ENCODE measurements at places on chromosomes 7 and 10.

DNA sequence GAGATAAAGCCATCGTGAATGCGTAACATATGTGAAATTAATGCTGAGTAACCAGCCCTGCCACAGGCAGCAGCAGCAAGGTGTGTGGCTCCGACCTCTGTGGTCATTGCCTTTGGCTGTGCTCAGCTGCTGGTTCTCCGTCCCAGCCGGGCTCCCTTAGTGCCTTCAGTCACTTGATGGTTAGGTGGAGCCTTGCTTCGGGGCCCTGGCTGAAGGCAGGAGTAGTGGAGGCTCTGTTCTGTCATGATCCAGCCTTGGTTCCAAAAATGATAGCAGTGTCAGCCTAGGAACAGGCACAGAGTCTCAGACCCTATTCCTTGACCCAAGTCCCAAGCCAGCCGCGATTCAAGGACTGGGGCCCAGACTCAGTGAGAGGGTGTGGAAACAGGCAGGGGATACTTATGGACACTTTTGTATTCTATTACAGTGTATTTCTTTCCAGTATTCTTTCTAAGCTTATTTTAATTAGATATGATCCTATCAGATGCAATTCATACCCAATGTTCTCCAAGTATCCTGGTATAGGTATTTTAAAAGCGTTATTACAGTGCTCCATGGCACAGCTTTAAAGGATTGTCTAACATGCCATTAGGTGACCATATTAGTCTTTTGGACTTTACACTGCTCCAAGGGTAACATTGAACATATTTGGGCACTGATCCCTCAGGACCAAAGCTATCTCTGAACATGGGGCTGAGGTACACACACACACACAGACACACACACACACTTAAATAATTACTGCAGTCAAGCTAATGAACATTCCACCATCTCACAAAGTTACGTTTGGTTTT lies 9.0 kb downstream of the SCART1 start:
- no peak for DNase-seq

DNA sequence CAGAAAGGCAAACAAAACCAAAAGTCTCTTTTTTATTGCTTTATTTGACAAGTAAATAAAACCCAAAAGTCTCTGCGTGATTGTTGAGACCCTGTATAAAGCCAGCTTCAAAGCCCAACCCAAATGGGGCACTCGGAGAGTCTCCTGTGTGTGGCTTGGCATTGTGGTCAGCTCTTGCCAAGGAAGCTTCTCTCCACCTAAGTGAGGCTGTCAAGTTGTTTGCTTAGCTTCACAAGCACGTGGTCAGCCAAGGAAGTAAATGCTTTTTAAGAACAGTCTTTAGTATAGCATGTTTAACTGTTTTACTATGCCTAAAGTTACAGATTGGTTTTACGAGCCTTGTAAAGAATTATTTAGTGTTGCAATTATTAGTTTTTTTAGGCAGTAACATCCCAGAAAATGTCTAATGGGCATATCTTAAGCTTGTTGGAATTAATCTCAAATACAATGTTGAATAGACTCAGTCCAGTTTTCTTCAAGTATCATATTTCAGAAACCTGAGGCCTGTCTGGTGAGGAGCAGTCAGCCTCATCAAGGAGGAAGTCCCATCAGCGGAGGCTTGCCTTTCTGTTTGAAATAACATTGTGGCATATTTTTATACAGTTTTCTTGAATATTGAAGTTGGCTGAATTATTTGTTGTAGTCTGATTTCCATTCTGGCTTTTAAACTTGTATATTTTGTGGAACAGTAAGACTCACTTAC lies 144.3 kb downstream of the ANKRD30A start:
- DNase-seq: no peak

- DNase-seq: no peak
These were observed 41.1 kb downstream of the RASGEF1A start for GRCh38 chr10:43225787-43226153.

GRCh38 chr10:35011771-35012191 lies 78.4 kb downstream of the CUL2 start:
- DNase-seq: no peak

- no peak for DNase-seq
These were observed 85.3 kb downstream of the CUL1 start for GRCh38 chr7:148783801-148784527.

- DNase-seq: no peak
These were observed 83.0 kb upstream of the SEC61G start for GRCh38 chr7:54841772-54842697.

GRCh38 chr10:64040781-64041180 lies 519.6 kb downstream of the REEP3 start:
- no peak for DNase-seq

GRCh38 chr10:127176649-127177048 lies 19.7 kb downstream of the INSYN2A start:
- no peak for DNase-seq

DNA sequence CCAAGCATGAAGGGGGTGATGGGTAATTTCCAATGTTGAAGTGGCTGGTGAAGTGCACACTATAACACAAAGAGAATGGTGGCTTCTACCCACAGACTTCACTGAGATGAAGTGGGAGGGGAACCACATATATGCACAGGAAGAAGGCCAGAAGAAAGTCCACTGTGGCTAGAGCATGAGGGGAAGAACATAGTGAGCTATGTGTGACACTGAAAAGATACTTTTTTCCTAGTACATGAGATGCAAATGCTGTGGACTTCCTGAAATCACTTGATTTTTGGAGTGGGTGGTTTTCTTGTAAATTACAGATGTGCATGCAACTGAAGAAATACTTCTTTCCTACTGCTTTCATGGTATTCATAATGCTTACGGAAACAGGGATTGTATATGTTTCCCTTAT lies 115.6 kb upstream of the PHYHIPL start:
- peak; percentile 17 for DNase-seq

DNA sequence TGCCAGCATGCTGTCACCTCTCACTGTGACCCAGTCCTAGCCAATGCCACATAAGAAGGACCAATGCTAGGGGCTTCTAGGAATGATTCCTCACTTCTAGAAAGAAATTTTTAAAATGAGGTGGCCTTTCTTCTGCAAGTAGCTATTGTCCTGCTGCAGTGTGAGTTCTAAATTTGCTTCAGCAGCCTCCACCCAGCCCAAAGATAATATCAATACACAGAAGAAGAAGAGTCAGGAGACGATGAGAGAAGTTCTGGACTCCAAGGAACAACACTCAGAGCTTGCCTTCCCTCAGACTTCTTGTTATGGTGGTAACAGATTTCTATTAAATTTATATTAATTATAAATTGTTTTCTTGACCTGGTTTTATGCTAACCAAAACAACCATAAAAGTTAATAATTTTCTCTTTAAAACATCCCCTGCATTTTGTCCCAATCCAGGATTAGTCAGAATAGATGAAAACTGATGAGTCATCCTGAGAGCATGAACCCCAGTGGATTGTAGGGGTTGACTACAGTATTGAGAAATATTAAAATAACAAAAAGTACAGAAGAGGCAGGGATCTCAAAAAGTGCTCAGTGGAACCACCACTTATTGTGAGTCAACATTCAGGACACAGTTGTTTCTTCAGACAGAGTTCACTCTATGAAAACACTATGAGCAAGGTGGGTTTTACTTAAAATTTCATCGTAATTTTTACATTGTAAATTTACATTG lies 29.6 kb upstream of the AKR1C2 start:
- no peak for DNase-seq

DNA sequence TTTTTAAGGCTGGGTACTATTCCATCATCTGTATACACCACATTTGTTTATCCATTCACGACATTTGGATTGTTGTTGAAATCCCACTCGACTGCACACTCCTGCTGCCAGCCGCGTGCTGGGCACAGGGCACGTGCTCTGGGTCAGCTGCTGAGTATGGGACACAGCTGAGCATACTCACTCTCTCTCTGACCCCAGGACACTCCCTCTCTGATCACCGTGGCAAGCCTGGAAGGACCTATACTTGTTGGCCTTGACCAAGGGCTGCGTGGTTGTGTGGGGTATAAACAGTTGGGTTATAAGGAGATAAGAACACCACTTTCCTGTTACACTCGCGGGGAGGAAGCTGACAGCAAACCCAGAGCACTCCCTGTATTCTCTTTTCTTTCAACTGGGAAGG lies 153.0 kb upstream of the RHEB start:
- DNase-seq: no peak

- no peak for DNase-seq
These were observed 19.1 kb upstream of the DNAAF5 start for GRCh38 chr7:707296-708000.

GRCh38 chr10:24723386-24723787 lies 300 bp downstream of the ARHGAP21 start:
- DNase-seq: peak; percentile 61

DNA sequence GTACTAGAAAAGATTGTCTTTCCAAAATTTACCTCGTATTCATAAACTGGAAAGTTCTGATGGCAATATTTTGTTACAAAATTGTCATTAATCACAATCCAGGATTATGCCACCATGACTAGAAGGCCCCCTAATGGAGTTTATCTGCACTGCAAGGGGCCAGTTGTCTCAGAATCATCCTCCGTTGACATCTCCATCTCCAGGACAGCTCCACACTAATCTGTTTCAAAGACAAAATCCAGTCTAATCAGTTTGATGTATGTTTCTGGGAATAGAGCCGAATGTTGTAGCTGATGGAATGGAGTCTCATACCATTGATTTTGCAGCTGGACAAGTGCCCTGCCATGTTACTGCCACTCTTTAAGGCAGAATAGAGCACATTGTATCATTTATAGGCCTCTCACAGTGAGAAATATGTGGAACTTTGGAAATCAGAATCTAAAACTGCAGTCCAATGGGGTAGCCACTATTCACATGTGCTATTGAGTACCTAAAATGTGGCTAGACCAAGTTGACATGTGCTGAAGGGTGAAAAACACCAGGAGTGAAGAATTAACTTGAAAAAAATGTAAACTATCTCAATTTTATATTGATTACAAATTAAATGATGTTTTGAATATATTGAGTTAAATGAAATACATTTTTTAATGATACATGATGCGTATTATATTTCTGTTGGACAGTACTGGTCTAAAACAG lies 38.3 kb upstream of the TOMM7 start:
- no peak for DNase-seq

DNA sequence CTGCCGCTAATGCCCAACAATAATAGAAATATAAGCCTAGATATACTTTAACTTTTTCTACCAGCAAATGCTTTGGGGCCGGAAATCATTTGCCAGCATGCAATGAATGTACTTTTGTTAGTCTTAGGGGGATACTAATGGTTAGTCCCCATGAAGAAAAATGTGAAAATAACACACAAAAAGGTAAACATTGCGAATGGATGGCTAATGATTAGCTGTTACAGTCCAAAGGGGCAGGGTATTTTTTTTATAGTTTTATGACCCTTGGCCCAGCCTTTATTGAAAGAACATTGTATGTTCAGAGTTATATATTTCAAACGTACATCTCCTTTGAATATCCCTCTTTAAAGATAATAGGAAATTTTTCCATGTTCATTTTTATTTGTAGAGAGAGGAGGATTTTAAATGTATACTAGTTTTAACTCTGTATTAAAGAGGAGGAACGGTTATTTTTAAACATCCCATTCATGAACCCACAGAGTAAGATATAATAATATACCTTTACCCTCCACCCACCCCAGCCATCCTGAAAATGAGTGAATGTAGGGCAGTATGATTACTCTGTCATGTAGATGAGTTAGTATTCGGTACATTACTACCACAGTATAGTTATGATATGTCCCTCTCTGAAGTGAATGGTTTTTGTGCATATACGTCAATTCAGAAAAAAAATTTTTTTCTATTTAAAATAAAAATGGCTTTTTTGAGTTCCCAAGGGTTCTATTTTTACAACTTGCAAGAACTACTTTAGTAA lies 63.6 kb downstream of the ARID5B start:
- no peak for DNase-seq

- no peak for DNase-seq
These were observed 177.3 kb upstream of the PFKP start for GRCh38 chr10:2890093-2890492.

DNA sequence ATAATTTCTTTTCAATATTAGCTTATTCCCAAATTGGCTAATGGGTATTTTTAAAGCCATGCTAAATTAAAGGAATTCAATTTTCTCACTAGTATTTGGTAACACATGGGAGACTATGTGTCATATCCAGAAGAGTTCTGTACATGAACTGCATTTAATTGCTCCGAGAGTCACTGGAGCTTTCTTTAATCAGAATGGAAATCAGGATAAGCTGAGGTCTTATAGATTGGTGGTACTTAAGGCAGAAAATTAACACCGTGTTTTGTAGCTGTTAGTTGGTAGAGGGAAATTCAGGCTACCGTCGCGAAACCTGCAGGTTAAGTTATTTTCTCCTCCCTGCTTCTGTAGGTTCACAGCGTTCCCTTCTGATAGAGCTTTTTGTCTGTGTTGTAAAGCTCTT lies at the start of gene WEE2:
WEE2 (plus strand) TSS at position 3 of the 400 bp plus-strand sequence. CDS start 406 bp downstream, outside the sequence.
- DNase-seq: no peak

- no peak for DNase-seq
These were observed 43.3 kb downstream of the SGCE start for GRCh38 chr7:94612661-94613060.

DNA sequence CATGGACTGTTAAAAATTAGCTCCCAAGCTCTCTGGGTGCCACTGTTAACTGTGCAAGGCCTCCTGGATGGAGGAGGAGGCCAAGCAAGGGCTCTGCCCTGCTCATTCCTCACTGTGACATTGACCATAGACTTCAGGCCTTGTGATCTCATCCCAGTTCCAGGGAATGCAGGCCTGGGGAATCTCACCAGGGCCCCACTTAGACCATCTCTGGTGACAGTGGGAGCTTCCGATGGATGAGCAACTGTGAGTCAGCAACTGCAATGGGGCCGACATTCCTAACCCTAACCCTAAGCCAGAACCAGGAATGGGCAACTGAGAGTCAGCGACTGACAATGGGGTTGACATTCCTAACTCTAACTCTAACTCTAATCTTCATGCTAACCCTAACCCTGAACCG lies 50.4 kb upstream of the MSMB start:
- DNase-seq: no peak

DNA sequence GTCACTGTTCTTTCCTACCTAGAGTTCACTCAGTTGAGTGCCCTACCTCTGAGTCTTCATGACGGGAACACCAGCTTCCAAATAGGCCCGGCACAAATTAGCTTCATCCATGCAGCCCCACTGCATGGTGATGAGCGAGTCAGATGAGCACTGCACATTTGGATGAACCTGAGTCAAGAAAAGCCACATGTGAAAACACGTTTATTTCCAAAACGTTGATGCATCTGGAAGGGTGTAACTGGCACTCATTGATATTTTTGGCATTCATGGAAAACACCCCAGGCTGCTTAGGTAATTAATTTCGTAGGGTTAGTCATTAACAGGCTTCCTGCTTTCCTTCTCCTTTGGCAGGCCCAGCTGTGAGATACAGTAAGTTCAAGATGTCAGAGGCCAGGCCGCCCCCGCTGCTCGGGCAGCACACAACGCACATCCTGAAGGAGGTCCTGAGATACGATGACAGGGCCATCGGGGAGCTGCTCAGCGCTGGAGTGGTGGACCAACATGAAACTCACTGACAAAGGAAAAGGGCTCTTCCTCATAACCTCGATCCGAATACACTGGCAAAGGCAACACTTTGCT lies 725.2 kb downstream of the SUGCT start:
- no peak for DNase-seq
